HL-60 (cell line): ENCODE measurements at places on chromosomes 12 and 14.
A peak's percentile ranks its signal among the peaks of the same experiment; 100 is the strongest.

DNA sequence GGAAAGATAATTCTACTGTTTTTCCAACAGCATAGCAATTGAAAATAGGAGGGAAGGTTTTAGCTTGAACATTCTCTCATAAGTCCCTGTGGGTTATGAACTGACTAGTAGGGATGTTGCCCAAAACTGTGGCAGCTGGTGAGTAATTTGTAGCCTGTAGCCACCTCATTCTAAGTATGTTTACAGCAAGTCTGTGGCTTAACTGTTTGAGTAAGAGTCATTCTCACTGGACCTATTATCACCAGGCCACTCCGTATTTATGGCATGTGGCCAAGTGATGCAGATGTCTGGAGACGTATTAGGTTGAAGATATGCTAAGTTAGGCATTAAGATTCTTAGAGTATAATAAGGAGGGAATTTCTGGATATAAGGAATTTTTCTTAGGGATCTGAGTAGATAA, 458.3 kb downstream of the ETNK1 start:
- no peak for DNase-seq

GRCh38 chr12:45458238-45458637, 242.3 kb downstream of the ANO6 start:
- no peak for DNase-seq

- no peak for DNase-seq
Observed at GRCh38 chr12:15393995-15394394, 71.7 kb downstream of the PTPRO start.

GRCh38 chr12:93819050-93819491, 141.9 kb downstream of the CRADD start:
- no peak for DNase-seq

- peak; percentile 19 for DNase-seq
Observed at GRCh38 chr14:77378701-77379100, 1.5 kb downstream of the SAMD15 start.

GRCh38 chr14:31935391-31935790, 141.7 kb upstream of the ARHGAP5 start:
- no peak for DNase-seq
